Fibroblast of the aortic adventitia (primary cell): ENCODE measurements at places on chromosomes 16 and 17.
A peak's percentile ranks its signal among the peaks of the same experiment; 100 is the strongest.

- DNase-seq = no peak
Observed at GRCh38 chr17:4840893-4841242, 7.7 kb downstream of the MINK1 start.

- DNase-seq = no peak
Observed at GRCh38 chr17:21171970-21172510, 41.9 kb downstream of the TMEM11 start.

- DNase-seq = no peak
Observed at GRCh38 chr16:78535098-78535497, 435.6 kb downstream of the WWOX start.

DNA sequence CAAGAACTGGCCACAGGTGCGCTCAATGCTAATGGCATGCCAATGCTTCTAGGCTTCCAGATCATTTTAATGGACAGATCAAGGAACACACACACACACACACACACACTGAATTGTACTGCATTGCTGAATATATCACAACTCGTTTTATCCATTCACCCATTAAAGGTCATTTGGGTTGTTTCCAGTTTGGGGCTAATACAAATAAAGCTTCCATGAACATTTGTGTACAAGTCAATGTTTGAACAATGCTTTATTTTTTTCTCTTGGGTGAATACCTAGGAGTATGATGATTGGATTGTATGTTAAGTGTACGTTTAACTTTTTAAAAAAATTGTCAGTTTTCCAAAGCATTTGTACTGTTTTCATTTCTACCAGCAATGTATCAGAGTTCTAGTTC, 3.6 kb upstream of the PCTP start:
- no peak for DNase-seq

DNA sequence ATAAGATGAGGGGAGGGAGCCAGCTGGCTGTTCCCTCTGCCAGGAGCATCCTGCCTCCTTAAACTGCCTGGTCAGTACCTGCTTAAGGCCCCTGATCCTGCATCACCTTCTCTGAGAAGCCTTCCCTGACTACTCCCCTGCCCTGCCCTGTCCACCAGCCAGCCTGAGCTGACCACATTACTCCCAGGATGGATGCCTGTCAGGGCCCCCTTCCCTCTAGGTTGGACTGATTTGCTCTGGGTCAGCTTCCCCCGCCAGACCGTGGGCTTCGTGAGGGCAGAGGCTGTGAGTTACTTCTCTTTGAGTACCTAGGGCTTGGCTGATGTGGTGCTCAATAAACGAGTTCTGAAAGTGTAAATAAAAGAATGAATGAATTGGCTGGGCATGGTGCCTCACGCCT, 63.3 kb downstream of the WSB1 start:
- no peak for DNase-seq

DNA sequence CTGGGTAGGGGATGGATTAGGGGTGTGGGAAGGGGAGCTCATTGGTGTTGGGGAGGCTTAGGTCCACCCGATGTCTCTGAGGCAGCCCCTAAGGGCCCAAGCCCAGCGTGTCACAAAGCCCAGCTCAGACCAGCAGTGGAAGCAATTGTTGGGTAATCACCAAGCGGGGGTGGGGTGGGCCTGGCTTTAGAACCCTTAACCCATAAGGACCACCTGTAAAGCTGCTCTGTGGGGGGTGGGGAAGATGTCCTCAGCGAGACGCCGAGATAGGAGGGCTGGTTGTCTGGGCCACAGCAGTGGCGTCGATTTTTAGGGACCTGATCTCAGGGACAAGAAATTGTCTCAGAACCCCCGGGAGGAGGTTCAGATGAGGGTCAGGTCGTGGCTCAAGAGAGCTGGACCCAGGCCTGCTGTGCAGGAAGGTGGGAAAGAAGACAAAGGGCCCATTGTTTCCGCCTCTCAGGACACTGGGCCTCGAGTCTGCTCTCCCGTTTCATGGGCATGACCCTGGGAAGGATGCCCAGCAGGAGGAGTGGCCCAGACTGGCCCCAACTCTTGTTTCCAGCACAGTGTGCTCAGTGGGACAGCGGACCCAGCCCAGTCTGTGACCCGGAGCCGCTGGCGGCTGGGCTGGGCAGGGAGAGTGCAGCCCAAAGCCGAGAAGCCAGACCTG, 15.9 kb downstream of the ST6GALNAC2 start:
- no peak for DNase-seq

DNA sequence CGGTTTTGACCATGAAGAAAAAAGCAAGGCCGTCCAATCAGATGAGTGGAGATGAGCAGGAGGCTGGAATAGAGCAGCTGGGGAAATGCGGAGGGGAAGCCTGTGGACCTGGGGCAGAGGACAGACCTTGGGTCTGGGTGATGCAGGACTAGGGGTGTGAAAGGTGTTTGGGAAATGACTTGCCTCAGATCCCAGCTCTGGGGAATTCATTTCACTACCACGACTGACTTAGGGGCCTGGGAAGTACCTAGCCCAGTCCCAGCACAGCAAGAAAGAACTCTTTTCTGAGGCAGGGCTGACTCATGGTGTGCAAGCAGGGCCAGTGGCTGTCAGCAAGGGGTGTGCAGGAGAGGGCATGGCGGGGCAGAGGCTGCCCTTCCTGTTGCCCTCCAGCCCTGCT, 14.8 kb downstream of the DNAI2 start:
- no peak for DNase-seq

DNA sequence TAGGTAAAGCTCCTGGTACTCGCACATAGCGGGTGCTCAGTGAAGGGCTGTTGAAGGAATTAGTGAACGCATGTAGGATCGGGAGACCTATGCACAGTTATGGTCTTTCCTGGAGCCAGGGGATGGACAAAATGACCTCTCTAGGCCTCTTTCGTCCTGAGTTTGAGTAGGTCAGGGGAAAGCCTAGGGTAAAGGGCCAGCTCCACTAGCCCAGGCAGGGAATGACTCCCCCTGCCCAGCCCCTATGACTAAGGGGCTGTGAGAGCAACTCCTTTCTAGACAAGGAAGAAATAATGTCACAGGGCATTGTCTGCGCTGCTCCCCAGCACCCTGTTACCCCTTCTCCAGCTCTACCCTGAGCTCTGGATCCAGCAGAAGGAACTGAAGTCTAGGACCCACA, 24.6 kb upstream of the FMNL1 start:
- no peak for DNase-seq

DNA sequence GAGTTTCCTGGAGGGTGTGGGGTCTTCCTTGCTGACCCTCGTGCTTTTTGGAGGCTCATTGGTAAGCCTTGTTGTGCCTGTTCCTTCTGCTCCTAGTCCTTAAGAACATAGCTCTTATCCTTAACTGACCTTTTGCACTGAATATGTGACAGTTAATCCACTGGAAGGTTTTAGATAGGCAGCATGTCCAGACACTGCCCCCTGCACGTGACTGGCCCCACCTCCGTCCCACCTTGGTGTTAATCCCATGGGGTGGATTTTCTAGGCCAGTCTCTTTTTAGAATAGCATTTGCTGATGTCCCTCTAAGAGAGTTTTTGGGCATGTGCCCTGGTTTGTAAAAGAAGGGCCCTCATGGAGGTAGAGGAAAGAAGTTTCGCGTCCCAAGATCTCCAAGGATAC, 58.3 kb downstream of the RBFOX1 start:
- DNase-seq = no peak

DNA sequence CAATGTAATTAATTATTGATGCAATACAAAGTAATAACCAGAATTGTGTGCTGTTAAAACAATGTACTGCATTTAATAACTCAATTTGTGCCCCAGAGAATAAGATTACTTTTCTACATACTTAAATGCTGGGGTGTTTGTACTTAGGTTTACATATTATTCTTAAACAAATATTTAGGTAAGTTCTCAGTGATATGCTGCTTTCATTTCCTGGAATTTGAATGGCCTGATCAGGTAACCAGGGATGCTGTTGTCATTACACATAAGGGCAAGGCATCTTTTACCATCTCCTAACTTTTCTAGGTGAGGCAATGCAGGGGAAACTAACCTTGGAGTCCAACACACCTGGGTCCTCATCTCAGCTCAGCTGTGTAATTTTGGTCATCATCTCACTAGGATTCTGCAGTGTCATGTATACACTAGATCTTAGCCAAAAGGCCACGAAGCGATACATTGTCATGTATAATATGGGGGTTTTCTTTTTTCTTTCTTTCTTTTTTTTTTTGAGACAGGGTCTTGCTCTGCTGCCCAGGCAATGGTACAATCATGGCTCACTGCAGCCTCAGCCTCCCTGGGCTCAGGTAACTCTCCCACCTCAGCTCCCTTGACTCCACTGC, 45.2 kb downstream of the MYO1D start:
- no peak for DNase-seq

GRCh38 chr16:20940871-20941635, 40.5 kb downstream of the LYRM1 start:
- no peak for DNase-seq

DNA sequence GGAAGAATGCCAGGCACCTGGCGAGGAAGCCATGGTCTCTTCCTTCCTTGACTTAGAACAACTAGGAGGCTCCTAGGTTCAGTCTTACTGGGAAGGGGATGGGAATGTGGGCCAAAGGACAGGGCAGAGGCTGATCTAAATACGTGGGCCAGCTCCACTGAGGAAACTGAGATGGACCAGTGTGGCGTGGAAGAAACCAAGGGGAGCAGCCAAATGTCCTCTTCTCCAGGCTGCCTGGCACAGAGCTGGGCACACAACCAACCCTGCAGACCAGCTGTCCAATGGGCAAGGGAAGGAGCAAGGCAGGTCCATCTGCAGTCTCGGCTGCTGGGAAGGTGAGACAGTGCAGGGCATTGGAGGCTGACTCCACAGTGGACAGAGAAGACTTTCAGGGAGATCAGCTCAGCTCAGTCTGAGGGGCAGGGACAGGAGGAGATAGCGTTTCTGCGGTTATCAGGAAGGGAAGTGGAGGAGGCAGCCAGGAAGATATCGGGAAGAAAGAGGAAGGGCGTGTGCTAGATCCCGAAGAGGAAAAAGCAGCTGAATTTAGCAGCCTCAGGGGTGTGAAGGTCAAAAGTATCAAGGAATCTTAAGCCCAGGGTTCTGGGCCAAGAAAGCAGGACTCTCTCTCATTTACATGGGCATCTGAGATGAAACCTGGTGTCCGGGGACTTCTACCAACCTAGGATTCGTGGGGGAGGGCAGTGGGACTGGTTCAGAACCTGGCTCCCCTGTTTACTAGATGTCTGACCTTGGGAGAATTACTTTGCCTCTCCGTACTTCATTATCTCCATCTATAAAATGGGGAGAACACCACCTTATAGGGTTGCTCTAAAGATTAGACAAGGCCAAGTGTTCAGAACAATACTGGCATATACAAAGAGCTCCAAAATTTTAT, 1.8 kb downstream of the KIFC3 start:
- no peak for DNase-seq

DNA sequence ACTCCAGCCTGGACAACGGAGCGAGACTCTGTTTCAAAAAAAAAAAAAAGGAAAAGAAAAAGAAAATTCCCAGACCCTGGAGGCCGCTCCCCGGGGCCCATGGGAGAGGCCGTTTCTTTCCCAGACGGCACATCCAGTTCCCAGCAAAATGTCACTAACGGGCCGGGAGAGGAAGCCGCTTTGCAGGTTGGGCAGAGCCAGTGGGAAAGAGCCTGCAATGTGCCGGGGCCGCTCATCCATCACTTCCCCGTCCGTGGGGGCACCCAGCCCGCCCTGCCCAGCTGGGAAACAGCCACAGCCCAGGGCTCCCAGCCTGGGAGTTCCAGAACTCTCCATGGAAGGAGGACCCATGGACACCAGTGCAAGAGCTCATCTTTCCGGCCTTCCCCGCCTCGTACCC, 41.8 kb upstream of the PABPN1L start:
- DNase-seq = no peak

- DNase-seq = no peak
Observed at GRCh38 chr17:81431545-81432482, 36.6 kb downstream of the BAHCC1 start.

- DNase-seq = no peak
Observed at GRCh38 chr17:16887523-16888095, 84.3 kb downstream of the TNFRSF13B start.

- DNase-seq = no peak
Observed at GRCh38 chr17:57572600-57572999, 172.5 kb downstream of the CCDC182 start.

GRCh38 chr17:79473111-79473875, 137.6 kb downstream of the RBFOX3 start:
- DNase-seq = peak; percentile 2

- DNase-seq = no peak
Observed at GRCh38 chr16:1071561-1072225, 854 bp upstream of the SSTR5 start.

GRCh38 chr16:47037396-47037745, 63.9 kb upstream of the DNAJA2 start:
- no peak for DNase-seq

GRCh38 chr16:83520596-83520995, 287.2 kb upstream of the HSBP1 start:
- no peak for DNase-seq

- no peak for DNase-seq
Observed at GRCh38 chr16:89550421-89551007, 10.0 kb upstream of the RPL13 start.

- DNase-seq = no peak
Observed at GRCh38 chr16:74169066-74169465, 127.5 kb upstream of the PSMD7 start.

GRCh38 chr16:89458967-89459366, 31.4 kb downstream of the ANKRD11 start:
- no peak for DNase-seq
